Esophagus squamous epithelium (tissue), 5 donors: ENCODE measurements at places on chromosomes 13 and 19. TPM values are rescaled to one million over a fixed set of nuclear protein-coding genes. Genes with fewer than 3 reads are reported as not detected.

- DNase-seq, result no peak
Observed at GRCh38 chr13:88303157-88303556, 632.0 kb downstream of the SLITRK5 start.

DNA sequence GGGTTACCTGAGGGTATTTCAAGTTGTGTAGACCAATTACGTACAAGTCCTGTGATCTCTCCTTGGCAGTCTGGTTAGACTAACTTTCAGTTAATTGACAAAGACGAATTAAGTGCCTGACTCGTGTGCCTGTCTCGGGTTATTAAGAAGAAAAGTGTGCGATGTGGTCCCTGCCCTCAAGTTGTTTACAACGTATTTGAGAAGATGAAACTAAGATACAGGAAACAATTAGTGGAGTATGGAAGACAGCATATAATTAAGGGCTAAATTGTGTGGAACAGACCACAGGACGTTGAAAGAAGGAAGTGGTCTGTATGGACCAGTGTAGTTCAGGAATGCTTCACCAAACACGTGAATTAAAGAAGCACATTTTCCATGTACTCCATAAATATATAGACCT lies 49.2 kb downstream of the KLF5 start:
- no peak for DNase-seq

DNA sequence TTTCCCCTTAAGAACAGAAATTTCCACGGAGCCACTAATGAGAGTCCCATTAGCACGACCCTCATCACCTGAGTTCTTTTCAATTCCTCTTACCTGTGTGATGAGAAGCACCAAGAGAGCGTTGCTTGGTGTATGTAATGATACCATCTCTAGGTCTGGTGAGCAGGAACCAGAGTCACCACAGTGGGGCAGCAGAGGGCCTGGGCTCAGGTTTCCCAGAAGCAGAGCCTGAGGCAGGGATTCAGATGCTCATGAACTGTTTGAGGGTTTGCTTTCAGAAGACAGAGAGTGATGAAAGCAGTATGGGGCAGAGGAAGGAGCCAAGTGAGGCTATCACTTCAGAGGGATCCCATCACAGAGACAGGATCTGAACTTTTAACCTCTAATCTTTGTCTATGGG lies 3.1 kb upstream of the PTPRH start:
- no peak for DNase-seq

Gene RPL36
- total RNA-seq, result 1,565 TPM

DNA sequence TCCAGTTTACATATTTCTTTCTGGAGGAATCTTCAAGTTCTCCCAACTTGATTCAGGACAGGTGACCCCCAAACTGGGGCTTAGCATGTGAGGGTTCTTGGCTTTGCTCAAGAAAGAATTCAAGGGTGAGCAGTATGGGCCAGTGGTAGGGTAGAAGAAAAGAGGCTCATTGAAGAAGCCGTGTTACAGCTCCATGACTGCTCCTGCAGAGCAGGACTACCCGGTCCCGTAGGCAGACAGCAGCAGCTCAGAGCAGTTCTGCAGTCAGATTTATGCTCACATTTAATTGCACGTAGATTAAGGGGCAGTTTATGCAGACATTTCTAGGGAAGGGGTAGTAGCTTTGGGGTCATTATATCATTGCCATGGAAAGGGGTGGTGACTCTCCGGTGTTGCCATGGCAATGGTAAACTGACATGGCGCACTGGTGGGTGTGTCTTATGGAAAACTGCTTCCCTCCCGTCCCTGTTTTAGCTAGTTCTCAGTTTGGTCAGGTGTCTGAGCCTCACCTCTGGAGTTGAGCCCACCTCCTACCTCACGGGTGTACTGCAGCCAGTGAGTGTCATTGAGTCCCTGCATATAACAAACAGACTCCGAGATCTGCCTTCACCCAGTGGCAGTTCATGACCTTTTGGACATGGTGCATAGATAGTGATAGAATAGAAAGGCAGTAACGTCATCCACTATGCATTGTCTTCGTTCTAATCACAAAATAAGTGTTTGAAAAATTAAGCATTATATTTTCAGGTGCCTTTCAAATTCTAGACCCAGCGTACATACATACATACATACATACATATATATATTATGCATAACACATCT lies 16.0 kb upstream of the ZNF792 start:
- DNase-seq, result no peak

GRCh38 chr13:98839856-98840769 lies 87.6 kb upstream of the SLC15A1 start:
- no peak for DNase-seq

GRCh38 chr13:37657134-37657533 lies 58.6 kb upstream of the POSTN start:
- DNase-seq, result no peak

Gene SIAH3
- total RNA-seq, result not detected

Gene ADM5
- 2.8 TPM for total RNA-seq

DNA sequence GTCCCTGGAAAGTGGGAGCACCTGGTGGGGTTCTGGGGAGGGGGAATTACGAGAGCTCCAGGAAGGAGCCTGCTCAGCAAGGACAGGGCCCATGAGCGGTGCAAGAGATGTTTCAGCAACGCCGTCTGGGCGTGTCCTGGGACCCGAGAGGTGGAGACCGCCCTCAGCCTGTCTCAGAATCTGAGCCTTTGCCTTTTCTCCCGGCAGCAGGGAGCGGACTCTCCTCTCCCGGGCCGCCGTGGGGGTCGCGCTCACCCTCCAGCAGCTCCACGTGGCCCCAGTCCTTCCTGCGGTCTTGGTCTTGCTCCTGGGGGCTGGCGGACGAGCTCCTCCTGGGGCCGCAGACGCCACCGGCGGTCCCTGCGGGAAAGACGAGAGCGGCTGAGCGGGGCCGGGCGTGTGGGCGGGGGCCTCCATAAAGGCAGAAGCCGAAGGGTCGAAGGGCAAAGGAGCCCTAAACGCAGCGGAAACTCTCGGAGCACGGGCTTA lies 714 bp downstream of the POLRMT start:
- DNase-seq, result no peak

GRCh38 chr13:80361883-80362327 lies 21.0 kb upstream of the SPRY2 start:
- no peak for DNase-seq

DNA sequence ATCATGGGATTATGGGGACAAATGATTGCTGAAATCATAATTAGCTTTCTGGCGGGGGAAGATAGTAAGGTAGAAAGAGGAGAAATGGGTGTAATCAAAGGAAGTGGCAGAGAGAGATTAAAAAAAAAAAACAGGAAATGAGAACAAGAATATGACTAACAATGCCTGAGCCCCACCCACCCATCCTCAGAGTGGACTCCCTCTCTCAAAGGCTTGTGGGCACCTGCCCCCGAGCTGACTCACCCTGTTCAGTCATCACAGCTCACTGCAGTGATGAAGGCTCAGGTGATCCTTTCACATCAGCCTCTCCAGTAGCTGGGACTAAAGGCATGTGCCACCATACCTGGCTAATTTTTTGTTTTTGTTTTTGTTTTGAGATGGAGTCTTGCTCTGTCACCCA lies 26.4 kb upstream of the TPT1 start:
- DNase-seq, result peak; percentile 47

DNA sequence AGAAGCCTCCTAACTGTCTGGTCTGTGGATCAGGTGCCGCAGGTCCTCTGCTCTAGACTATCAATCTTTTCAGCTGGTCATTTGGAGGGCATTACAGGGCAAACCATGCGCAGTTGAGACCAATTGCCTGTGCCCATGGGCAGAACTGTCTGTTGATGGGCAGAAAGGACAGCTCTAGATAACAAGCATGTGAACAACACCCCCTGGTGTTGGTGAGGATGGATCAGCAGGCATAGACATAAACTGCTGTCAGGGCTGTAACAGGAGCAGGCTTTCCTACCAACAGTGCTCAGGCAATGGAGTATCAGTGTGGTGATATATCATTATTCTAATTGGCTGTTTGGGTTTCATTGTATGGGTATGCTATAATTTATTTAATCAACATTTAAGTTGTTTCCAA lies 104.7 kb upstream of the KL start:
- DNase-seq, result no peak

DNA sequence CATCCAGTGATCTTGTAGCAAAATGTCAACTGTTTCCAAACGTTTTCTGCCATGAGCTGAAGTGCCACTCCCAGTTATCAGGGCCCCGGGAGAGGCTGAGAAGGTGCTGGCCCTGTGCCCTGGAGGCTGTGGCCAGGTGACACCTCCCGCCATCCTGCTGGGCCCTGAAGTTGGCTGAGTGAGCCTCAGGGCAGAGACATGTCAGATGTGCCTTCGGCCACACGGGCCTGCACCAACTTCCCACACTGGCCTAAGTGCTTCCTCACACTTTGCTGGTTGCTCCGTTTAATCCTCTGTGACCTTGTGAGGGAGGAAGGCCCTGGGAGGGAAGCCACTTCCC lies 4.8 kb downstream of the ADPRHL1 start:
- DNase-seq, result no peak

- DNase-seq, result no peak
Observed at GRCh38 chr13:26771796-26772195, 11.2 kb upstream of the GPR12 start.

DNA sequence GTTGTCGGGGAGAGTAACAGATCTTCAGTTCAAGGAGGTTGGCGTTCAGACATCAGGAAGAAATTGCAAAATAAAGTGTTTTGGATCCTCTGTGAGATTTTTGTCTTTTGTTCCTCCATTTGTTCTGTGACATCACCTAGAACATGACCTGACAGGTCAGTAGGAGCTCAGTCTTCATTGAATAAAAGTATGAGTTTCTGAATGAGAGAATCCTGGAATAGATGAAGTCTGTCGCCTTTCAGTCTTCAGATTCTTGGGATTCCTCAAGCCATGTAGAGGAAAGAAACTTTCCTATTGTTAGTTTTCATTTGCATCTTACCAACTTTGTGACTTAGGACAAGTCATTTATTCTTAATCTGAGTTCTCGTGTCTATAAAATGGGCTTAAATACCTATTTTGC lies 14.4 kb downstream of the ARHGAP35 start:
- no peak for DNase-seq

Gene JAK3
- 6.5 TPM for total RNA-seq

DNA sequence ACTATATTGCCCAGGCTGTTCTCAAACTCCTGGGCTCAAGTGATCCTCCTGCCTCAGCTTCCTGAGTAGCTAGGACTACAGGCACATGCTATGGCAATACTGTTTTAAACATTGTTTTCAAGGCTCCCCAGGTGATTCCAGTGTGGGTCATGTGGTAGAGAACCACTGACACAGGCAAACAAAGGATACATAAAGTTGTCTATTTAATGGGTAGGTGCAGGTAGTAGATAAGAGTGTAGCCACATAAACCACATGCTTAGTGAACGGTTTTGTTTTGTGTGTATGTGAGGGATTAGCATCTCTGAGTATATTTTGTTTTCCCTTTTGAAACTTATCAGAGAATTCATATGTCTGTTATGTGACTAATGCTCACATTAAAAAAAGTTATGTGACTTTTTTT lies 36.7 kb downstream of the USPL1 start:
- DNase-seq, result no peak

- DNase-seq, result no peak
Observed at GRCh38 chr13:34678154-34678553, 263.9 kb upstream of the NBEA start.

DNA sequence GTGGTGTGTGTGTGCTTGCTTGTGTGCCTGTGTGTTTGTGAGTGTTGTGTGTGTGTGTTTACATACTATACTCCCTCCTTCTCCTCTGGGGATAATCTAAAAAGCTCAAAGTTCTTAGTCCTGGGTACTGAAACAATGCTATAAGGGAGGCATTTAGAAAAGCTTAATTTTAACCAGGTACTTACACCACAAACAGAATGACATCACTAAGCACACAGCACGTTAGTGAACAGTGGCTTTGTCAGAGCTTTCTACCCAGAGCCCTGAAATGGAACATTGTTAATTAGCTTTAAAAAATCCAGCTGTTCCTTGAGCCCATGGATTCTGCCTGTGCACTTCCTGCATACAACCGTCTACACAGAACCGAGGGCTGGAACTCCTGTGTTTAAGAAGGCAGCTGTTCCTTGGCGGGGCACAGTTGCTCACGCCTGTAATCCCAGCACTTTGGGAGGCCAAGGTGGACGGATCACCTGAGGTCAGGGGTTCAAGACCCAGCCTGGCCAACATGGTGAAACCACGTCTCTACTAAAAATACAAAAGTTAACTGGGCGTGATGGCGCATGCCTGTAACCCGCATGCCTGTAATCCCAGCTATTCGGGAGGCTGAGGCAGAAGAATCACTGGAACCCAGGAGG lies 69.6 kb upstream of the RNF113B start:
- no peak for DNase-seq

Gene BRME1
- 4.0 TPM for total RNA-seq
